Cardiac muscle cell (in vitro differentiated cells and primary cell): ENCODE measurements at places on chromosomes 6 and 20. TPM values are rescaled to one million over a fixed set of nuclear protein-coding genes. Genes with fewer than 3 reads are reported as not detected.
A peak's percentile ranks its signal among the peaks of the same experiment; 100 is the strongest.

IL17A gene
- polyA plus RNA-seq, result not detected in 2 replicates

DNA sequence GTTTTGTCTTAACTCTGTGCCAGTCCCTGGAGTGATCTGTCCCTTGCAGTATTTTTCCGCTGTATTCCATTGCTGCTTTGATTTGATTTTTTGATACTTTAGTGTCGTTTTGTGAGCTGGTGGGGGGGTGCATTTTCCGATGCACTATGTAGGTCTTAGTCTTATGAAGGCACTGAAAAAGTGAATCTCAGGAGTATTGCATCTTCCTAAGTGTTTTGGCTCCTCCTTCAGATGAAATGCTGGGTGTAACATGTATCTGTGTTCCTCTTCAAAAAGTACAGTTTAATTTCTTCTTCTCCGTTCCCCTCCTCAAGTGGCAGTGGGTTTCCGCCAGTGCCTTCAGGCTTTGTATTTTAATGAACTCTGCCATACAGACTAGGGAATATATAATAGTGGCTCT lies 580.7 kb upstream of the GJE1 start:
- DNase-seq, result no peak

- DNase-seq, result no peak
Observed at GRCh38 chr6:53112871-53113270, 35.8 kb downstream of the GCM1 start.

DNA sequence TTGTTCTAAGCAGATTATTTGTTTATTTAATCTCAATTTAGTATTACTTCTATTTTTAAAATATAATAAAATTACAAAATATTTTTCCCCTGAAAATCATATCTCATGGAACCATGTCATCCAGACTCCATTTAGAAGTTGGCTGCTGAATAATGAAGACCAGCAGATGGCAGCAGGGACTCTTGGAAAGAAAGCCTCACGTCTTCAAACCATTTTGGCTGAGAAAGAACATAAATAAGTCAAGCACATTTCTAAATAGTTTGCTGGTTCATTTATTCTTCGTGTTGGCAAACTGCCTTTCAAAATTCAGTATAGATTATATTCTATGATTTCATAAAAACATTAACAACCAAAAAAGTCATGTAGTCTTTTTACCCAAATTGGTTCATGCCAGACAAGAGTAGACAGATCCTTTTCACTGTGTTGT lies 71.7 kb downstream of the RCAN2 start:
- DNase-seq, result peak; percentile 78

DNA sequence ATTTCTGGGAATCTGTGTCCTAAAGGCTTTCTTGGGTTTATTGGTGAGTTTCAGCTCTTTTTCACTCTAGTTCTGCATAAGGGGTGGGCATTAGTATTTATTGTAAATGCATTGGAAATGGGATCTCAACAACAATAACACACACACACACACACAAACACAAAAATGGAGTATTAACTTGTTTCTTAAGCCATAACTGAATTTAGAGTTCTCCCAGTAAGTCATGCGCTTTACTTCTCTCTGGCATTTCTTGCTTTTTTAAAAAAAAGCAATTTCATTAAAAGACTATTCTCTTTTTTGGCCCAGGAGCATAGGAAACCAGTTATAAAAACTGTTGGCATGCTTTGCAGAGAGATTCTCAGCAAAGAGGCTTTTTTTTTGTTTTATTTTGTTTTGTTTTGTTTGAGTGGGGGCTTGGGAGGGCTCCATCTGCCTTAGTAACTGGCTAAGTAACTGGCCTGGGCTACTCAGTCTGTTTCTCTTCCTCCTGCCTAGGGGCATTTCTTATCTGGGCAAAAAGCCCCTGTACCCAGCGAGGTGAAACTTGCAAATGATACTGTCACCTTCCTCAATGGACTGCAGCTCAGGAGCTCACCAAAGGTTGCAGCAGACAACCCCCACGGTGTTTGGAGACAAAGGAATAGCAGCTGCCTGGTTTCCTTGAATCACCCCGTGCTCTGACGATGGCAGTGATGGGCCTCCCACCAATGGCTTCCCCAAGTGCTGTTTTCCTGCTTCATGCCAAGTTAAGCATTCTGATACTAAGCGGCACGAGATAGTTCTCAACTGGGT lies 128.5 kb downstream of the BCAS1 start:
- DNase-seq, result no peak

NUP153 gene
- polyA plus RNA-seq, result 9.2 and 14.8 TPM in 2 replicates

TCP11 gene
- polyA plus RNA-seq, result 0.54 TPM in 1 of 2 replicates, not detected in the other

OPRM1 gene
- polyA plus RNA-seq, result not detected in 2 replicates

- no peak for DNase-seq
Observed at GRCh38 chr20:50317609-50318008, 127.0 kb downstream of the CEBPB start.

DNA sequence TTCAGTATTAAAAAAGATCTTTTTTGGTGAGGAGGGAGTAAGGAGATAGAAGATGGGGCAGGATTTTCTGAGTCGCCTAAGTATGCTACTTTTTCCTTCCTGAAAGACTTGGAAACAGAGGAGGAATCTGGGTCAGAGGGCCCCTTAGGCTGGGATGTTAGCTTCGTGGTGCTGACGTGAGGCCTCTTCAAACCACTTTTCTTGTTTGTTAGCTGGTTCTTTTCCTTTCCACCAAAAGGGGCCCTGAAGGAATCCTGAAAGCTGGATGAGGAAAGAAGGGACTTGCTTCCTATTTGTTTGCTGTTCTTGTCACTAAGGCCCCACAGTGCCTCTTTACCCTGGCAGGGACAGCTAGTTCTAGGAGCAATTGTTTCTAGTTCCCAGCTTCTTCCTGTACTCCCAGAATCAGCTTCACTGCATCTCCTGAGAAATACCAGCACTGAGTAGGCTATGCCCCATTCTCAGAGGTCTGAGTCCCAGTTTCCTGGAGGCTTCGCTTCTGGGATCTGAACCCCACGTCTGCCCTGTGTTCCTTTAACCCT lies 2.2 kb upstream of the IL20RA start:
- peak; percentile 55 for DNase-seq

SYNJ2 gene
- polyA plus RNA-seq, result 2.1 and 2.8 TPM in 2 replicates

GRCh38 chr6:32741031-32741960 lies at the start of gene HLA-DQA2:
TSS of gene HLA-DQA2 (plus strand) at chr6:32741391. CDS start at chr6:32741444, 53 bp downstream.
- DNase-seq, result no peak

- peak; percentile 13 for DNase-seq
Observed at GRCh38 chr20:7710440-7710839, 229.8 kb downstream of the HAO1 start.

SCAND1 gene
- polyA plus RNA-seq, result 201 and 218 TPM in 2 replicates

ZC2HC1B gene
- not detected in 2 replicates for polyA plus RNA-seq

DNA sequence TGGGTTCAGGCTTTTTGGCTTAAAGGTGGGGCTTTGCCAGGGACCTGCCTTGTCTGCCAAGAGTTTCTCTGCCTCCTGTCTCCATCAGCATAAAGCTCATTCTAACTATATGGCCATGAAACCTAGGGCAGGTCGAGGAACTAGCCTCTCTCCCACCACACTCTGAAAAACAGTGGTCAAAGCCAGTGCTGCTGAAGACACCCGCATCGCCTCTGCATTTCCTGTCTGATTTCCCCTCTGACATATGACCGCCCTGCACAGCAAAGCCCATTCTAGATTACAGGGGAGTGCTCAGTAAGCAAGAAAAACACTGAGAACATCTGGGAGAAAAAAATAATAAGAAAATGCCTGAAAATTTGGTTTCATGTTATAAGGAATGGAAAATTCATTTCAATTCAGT lies 573.6 kb downstream of the PRKN start:
- DNase-seq, result no peak

PGC gene
- 0.10 TPM in 1 of 2 replicates, not detected in the other for polyA plus RNA-seq

DNA sequence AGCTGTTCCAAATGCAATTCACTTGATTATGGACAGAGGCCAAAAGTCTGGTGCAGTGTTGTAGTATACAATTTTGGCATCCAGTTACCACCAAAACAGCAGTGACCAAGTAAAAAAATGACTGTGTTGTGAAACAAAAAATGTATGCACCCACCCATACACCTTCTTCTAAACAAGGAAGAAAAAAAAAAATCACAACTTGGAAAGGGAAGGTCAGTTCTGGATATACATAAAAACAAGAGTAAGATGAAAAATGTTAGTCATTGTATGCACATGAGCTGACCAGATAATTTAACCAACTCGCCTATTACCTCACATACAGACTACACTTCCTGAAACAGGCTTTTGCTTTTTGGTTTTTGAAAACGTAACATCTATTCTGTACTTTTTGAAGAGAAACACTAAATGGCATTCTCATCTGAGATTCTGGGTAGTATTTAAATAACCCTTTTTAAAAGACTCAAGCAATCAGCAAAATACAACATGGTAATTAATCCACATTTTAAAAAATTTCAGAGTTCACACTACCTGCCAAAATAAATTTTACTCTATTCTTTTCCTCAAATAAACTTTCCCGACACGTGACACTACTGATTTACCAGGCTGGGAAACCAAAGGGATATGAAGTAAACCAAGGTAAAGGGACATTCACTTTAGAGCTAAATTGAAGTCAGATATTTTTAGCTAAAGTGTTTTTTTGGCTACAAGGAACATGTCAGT lies 141.6 kb upstream of the SHLD1 start:
- DNase-seq, result peak; percentile 53

DNA sequence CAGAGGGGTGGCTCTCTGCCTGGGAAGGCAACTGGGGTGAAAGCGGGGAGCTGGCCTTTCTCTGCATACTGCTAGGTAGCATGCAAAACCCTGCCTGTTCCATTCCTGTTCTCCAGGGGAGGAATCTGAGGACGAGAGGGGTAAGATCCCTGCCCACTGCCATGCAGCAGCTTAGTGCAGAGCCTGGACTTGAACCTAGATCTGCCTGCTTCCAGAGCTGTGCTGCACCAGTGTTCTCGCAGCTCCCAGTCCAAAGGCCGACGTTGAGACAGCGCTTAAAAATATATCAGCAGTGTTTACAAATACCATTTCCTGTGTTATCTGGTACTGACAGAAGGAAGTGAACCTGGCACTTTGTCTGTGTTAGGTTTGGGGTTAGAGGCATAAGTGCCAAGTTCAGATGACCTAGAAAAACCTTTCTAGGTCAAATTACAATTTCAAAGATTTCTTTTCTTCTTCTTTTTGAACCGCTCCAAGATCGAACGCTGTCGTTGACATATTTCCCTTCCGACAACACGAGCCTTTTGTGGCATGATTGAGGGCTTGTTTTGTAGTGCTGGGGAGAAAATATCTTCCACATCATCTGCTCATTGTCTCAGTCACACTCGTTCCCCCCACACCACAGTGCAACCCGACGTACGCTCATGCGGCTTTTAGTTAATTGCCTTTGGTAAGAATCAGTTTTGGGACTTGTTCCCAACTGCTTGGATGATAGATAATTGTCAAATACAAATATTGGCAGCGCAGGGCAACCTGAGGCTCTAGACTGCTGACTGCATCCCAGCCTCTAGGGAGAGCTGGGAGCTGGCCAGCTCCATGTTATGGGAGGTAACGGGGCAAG lies 44.6 kb downstream of the TOX2 start:
- DNase-seq, result peak; percentile 62

GRCh38 chr6:25227854-25228253 lies 51.3 kb upstream of the CARMIL1 start:
- no peak for DNase-seq

DNA sequence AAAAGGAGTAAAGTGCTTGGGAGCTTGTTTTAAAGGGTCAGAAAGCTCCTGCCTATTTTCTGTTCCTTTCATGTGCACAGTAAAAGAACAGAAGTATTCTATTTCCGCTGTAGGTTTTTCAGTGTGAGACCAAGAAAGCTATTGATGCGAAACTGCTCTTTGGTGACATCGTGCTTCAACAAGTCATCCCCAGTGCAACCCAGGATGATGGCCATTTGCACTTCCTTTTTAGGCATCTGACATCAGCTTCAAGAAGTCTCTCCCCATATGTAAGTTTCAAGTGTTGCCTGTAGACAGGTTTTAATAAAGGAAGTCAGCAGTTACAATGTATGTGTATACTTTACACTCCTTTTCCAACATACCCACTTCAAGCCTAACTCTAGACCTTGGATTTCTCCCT lies 131.6 kb downstream of the RFX6 start:
- no peak for DNase-seq

CDH22 gene
- not detected in 2 replicates for polyA plus RNA-seq

SGK2 gene
- 1.1 TPM in 1 of 2 replicates, not detected in the other for polyA plus RNA-seq

GRCh38 chr20:15195378-15195777 lies 858.0 kb upstream of the FLRT3 start:
- DNase-seq, result no peak

COL20A1 gene
- 1.4 TPM in 1 of 2 replicates, not detected in the other for polyA plus RNA-seq

DNA sequence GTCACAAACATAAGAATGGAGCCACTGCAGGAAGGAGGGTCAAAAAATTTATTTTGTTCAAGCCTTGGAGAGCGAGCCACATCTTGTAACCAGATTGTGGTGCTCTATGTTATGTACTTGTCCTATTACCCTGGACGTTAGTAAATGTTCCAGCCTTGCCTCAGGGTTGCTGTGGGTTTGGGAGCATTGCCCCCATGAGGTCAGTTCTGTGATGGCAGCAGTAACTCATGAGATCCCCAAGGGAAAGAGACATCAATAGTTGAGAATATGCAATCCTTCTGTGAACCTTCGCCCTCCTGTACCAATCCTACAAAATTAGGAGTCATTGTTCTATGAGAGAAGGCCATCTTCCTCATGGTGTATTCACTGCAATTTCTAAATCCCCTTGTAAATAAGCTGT lies 16.4 kb upstream of the CFAP206 start:
- peak; percentile 52 for DNase-seq

DNA sequence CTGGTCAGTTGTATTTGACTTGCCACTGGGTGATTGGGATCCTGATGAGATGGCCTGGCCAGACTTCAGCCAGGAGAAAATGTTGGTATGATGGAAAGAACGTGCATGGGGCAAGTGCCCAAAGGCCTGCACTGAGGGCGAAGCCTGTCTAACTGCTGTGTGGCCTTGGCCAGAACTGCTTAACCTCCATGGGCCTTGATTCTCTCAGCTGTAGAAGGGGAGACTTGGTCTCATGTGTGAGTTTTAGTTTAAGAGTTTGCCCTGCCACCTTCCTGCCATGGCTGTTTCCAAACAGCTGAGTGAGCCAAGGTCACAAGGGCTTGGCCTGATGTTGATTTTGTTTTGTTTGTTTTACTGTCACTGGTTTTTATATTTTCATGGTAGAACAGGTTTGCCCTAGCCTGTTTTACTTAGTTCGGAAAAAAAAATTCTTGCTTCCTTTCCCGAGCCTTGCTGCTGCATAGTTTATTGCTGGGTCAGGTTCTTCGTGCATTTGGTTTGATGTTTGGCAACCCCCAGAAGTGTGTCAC lies 35.3 kb downstream of the DSTN start:
- DNase-seq, result no peak

DNA sequence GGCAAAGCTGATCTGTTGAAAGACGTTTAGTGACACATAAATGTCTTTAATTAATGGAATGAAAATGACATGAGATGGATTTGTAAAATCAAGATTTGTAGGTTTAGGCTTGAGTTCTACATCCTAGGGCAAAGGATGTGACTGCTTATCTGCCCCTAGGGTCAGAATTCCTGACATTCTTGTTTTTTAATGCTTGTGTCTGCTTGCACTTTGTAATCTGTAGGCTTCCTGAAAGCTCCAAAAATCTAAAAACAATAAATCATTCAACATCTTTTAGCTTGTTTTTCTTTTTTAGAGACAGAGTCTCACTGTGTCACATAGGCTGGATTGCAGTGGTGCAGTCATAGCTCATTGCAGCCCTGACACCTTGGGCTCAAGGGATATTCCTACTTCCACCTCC lies 107.9 kb upstream of the MLIP start:
- no peak for DNase-seq

GRCh38 chr6:102812242-102812641 lies 1418.7 kb downstream of the GRIK2 start:
- no peak for DNase-seq

CEBPB gene
- 22.9 and 30.8 TPM in 2 replicates for polyA plus RNA-seq

ZNF322 gene
- 16.1 and 18.0 TPM in 2 replicates for polyA plus RNA-seq

CHD6 gene
- polyA plus RNA-seq, result 56.3 and 75.5 TPM in 2 replicates
